Fibroblast of skin of scalp (primary cell): ENCODE measurements at places on chromosomes 13 and 19.
A peak's percentile ranks its signal among the peaks of the same experiment; 100 is the strongest.

DNA sequence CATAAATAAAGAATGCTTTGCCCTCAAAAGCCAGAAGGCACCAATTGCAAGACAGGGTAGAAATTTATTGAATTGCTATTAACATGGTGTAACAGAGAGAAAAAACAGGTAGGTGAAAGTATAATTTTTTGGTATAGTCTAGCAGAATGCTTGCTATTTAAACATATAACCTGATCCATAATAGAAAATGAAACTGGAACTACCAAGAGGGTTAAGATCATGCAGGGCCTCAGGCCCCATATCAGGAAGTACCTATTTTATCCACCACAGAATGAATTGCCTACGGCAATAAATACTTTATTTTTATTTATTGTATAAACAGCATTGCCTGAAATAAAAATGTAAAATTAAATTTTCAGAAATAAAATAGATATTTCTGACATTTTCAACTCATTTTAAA lies 159.5 kb downstream of the PRR20E start:
- no peak for DNase-seq

GRCh38 chr19:21434967-21435544 lies 38.1 kb downstream of the ZNF493 start:
- DNase-seq = no peak

DNA sequence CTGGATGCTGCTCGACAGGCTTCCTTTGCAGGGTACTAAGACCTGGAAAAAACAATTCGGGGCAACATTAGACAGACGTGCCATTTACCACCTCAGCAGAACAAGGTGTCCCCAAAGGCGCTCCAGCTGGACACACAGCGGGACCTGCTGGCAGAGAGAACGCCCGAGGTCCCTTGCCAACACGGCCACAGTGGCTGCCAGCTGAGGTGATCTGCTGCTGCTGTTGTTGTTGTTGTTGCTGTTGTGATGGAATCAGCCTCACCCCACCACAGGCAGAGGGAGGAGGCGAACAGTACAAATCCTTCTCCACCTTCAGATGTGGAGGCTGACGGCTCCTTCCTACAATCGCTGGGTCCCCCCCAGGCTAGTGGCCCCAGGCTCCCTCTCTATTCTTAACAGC lies 25.2 kb downstream of the ANKRD27 start:
- DNase-seq = no peak

DNA sequence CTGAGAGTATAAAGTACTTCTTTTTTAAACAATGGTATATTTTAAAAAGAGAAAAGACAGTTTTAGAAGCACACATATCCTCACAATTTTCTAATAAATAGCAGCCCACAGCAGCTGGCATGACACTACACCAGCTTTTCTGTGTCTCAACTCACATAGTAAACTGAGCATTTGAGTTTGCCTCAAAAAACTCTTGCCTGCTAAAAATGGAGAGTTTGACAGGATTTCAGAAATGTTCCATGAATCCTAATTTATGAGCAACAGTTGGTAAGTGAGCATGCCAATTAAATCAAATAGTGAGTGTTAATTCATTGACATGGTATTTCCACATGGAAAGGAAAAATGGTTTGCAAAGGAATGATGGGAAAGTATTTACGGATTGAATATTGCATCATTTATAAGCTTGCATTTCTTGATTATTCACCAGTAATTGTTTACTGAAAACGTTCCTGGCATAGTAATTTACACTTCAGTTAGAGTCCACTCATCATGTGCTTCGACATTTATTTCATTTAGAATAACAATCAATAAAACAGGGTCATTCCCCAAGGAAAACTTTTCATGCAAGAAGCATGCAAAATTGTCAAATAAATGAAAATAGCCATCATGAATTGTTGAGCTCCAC lies 323.0 kb downstream of the EFNB2 start:
- DNase-seq = peak; percentile 79

DNA sequence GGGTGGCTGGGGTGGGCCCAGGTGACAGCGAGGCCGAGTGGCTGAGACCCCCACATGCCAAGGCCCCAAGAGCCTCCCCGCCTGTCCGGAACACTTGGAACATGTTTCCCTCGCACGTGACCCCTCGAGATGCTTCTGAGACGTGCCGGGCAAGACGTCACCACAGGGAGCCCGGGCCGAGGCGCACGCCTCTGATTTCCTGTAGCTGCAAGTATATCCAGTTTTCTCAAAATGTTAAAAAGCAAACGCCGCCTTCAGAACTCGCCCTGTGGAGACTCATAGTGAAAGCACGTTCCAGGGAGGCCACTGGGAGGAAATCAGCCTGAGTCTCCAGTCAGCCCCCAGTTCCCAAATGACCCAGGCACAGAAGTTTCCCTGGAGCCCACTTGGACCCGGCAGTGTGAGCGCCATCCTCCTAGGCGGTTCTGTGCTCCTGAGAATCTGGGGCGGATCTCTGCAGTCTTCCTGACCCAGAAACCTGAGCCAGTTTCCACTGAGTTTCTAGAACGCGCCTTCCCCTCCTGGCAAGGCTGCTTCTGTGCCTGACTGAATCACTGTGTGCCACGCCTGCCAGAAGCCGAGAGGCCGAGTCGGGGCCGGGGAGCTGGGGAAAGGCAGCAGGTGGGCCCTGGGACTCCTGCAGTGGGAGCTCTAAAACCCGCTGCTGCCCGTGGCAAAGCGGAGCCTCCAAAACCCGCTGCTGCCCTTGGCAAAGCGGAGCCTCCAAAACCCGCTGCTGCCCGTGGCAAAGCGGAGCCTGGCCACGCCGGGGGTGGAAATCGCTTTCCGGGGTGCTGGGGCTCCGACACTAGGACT lies 179.3 kb downstream of the KDM4B start:
- peak; percentile 53 for DNase-seq

- no peak for DNase-seq
These were observed 88.9 kb upstream of the RNF113B start for GRCh38 chr13:98265692-98266551.

DNA sequence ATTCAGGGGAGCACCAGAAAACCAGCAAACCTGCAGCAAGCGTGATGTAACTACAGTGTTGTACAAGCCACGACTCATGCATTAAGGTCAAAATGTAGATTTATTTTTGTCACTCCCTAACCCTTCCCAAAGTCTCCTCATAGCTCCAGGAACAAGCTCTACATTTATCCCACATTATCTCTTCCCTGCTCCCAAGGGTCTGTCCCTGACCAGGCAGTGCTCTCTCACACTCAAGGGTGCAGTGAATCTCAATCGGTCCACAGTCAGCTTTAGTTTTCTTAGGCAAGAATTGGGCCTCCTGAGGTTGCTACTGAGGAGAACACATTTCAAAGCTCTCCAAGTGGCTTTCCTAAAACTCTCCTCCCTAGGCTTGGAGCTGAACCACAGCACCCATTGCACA lies 219.4 kb downstream of the NHLRC3 start:
- no peak for DNase-seq

- DNase-seq = peak; percentile 20
These were observed 58.7 kb downstream of the DPY19L3 start for GRCh38 chr19:32464279-32464678.

DNA sequence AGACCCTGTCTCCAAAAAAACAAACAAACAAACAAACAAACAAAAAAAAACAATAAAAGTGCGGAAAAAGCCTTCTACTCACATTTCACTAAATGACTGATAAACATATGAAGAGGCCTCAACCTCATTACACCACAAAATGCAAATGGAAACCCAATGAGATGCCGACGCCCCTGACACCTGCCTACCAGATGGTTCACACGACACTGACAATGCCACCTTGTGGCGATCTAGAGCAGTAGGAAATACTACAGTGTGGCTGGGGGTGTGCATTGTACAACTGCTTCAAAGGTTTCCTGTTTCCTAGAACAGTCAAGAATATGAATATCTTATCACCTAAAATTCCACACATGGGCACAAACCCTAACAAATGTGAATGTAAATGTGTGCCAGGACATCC lies 14.0 kb downstream of the SCGB2B2 start:
- DNase-seq = no peak

DNA sequence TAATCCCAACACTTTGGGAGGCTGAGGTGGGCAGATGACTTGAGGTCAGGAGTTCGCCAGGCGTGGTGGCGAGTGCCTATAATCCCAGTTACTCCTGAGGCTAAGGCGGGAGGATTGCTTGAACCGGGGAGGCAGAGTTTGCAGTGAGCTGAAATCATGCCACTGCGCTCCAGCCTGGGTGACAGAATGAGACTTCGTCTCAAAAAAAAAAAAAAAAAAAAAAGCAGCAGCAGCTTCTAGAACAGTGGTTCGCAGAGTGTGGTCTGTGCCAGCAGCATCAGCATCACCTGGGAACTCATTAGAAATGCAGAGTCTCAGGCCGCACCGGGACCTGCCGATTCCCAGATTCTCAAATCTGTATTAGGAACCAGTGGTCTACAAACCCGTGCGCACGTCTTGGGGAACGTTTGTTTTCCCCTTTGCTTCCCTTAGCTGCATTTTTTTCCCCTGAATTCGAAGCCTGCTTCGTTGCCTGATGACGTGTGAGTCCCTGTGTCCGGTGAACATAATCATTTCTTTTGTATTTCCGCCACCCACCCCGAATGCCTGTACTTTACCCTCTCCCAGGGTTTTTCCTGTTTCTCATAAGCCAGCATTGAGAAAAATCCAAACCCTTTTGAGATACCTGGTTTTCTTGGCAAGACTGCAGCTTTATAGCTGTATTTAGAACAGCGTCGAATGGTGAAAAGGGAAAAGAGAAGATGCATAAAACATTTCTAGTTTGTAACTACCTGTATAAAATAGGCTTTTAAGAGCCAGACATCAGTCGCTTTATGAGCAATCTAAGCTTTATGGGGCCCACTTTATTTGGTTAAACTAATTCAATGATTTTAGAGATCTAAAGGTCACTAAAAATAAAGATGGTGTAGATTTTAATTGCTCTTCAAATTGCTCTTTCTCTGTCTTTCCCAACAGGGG lies 49.8 kb downstream of the BICRA start:
- no peak for DNase-seq

DNA sequence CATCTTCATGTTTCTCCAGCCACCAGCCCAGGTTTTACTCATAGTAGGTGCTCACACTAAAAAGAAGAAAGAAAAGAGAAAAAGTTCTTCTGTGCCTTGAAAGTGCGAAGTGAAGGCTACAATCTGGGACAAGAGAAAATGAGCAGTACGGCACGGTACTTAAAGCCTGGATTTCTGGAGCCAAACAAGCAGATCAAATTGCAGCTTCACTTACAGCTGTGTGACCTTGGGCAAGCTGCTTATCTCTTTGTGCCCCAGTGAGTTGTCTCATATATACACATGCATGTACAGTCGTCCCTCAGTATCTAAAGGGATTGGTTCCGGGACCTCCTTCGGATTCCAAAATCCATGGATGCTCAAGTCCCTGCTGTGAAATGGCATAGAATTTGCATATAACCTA lies 41.8 kb downstream of the GSX1 start:
- DNase-seq = no peak

DNA sequence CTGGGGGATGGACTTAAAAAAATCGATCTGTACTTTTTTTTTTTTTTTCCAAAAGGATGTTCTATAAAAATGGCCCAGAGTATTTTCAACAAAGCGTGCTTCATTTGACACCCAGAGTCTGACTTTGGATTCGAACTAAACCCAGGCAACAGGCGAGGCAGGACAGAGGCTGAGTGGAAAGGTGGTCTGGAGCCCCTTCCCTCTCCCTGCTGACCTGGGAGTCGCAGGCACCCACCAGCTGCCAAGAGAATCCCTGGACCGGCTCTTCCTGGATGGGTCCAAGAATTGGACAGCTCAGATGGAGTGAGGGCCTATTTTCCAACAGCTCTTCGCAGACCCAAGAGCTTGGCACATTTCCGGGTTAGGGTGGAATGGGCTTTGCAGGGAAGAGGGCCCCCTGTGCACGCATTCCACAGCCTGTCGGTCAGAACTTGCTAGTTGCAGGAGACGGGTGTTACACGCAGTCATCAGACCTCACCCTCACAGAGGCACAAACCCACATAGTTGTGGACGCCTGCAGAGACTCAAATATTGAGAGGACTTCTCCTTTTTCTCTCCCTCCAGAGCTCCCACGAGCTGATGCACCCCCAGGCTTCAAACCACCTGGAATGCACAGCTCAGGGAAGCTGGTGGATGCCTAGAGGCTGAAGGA lies 15.2 kb downstream of the KCTD15 start:
- DNase-seq = peak; percentile 25

DNA sequence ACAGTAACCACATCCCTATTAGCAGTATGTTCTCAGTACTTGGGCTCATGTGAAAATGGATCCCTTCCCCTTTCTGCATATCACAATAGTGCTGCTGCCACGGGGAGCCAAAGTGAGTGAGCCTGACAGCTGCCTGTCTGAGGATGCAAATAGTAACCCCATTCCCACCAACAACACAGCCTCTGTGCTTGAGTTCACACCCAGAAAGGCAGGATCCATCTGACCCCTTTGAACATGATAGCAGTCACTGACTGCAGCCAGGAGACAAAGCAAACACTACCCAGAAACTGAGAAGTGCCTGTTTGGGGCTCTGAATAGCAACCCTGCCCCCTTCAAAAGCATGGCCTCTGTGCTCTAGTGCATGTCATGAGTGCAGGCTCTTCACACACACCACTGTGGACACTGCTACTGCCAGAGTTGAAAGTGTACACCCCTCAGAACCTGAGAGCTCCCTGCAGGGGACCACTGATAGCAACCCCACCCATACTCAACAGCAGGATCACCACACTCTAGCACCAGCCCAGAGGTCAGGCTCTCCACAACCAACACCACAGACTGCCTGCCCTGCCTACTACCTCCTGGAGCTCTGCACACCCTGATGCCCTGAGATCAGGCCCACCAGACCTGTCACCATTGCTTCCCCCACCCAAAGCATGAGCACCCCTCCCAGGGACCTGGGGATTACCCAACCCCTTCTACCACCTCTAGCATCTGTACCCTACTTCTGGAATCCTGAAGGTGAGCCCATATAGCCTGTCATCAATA lies 1563.5 kb upstream of the PRR20A start:
- DNase-seq = no peak

GRCh38 chr13:32376642-32377415 lies 51.1 kb downstream of the N4BP2L1 start:
- no peak for DNase-seq

GRCh38 chr13:113990321-113990837 lies 16.5 kb upstream of the C13orf46 start:
- DNase-seq = no peak

- no peak for DNase-seq
These were observed 142.3 kb upstream of the SOX21 start for GRCh38 chr13:94854688-94855087.

DNA sequence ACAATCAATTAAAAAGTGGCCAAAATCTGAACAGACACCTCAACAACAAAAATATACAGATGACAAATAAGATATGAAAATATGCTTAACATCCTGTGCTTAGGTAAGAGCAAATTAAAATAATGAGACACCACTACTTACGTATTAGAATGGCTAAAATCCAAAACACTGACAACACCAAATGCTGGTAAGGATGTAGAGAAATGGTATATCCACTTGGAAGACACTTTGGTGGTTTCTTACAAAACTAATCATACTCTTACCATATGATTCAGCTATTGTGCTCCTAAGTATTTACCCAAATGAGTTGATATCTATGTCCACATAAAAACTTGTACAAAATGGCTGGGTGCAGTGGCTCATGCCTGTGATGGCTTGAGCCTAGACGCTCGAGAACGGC lies 51.7 kb upstream of the ZNF599 start:
- DNase-seq = no peak

DNA sequence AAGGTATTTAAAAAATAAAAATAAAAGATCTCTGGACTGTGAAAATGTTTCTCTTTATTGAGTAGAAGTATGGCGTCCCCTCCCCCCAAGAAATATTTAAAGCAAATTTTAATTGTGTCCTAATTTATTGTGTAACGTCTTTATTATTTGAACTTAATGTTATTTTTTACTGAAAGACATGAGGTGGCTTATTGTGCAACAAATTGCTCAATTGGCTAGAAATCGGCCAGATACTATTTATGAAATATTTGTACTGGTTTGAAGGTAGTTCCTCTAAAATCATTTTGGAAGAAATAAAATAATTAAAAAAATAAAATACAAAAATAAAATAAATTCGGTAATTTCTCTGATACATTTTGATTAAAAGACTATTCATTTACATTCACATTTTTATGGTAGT lies 162.3 kb downstream of the DACH1 start:
- no peak for DNase-seq
